ENCODE measurements at places on chromosomes 5 and 9.

DNA sequence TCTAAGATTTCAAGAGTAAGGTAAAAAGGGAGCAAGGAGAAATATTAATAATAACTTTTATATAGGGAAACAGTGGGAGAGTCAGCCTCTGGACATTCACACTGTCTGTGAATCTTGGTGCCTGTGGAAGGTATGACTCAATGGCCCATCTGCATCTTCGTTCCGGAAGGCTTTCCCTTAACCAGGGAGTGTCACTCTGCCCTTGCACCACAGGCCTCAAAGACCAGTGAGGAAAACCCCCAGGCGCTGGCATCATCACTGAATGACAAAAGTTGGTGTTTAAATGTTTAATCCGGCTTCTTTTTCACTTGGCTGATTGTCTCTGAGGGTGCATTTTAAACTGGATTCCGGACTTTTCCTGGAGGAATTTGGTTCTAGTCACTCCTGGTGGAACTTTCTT, 522.4 kb upstream of the TLE4 start:
- no peak for DNase-seq

DNA sequence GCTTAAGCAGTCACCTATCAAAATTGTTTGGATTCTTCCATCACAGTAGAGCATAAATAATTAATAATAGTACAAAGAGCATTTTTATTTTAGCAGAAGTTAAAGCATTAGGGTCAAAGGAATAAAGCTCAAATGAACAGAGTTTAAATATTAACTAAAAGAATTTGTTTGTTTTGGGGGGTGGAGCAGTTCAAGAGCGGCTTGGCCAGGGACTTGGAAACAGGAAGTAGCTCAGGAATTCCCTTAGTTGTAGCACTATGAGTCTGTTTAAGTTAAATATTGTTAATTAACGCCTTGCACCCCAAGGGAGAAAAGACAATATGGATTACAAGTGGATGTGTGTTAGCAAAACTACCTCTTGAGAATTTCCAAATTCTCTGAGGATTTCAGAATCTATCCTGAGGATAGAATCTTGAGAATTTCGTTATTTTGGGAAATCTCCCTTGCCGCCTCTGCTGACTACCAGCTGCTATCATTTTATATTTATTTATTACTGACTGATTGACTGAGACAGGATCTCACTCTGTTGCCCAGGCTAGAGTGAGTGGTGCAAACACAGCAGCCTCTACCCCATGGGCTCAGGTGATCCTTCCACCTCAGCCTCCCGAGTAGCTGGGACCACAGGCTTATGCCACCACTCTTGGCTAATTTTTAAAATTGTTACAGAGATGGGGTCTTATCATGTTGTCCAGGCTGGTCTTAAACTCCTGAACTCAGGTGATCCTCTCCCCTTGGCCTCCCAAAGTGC, 96.7 kb upstream of the CHD1 start:
- no peak for DNase-seq

GRCh38 chr5:140018920-140019644, 24.0 kb downstream of the NRG2 start:
- no peak for DNase-seq

DNA sequence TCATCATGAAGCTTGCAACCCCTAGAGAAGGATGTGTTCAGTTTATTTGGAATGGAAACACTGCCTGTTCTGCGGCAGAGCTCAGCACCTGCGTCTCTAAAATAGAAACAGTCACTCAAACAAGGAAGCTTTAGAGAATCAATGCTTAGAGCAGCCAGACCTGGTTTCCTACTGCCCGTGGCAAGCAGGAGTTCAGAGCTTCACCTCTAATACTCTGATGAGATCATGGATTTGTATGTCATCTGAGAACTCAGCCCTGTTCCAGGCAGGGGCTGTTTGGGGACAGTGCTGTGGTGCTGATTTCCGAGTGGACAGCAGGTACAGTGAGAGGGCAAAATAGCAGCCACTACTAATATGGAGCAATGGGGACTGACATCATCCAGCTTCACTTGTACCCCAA, 236.0 kb upstream of the IRX1 start:
- no peak for DNase-seq

- no peak for DNase-seq
Observed at GRCh38 chr9:113416149-113416721, 5.7 kb downstream of the C9orf43 start.
